ENCODE measurements at places on chromosomes 5 and 9.

DNA sequence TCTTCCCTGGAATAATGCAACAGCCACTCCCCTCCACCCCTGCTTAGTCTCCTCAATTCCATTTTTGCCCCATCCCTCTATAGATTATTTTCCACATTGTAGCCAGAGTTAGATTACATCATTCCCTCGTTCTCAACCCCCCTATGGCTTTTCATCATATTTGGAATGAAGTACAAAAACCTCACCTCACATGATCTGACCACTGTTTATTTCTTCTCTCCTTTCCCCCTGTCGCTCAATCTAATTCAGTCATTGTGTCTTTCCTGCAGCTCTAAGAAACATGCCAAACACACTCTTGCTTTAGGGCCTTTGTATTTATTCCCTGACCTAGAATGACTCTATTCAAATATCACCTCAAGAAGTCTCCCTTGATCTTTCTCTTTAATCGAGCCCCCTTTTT lies 22.6 kb upstream of the HK3 start:
- no peak for DNase-seq

DNA sequence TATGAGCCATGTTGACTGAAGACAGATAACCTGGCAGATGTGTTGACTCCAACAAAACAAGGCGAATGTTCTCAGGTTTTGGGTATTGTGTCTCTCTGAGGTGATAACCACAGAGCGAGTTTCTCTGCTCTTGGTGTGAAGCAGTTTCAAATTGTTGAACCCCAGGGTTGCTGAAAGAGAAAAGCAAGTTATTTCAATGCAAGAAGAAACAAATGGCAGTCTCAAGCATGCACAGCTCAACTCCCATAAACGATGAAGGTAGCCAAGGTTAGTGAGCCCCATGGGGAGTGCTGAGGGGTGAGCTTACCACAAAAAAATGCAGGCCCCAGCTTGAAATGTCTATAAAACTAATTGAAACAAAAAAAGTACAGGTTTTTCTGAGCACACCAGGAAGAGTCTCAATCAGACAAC lies 220.8 kb upstream of the DAPK1 start:
- no peak for DNase-seq

DNA sequence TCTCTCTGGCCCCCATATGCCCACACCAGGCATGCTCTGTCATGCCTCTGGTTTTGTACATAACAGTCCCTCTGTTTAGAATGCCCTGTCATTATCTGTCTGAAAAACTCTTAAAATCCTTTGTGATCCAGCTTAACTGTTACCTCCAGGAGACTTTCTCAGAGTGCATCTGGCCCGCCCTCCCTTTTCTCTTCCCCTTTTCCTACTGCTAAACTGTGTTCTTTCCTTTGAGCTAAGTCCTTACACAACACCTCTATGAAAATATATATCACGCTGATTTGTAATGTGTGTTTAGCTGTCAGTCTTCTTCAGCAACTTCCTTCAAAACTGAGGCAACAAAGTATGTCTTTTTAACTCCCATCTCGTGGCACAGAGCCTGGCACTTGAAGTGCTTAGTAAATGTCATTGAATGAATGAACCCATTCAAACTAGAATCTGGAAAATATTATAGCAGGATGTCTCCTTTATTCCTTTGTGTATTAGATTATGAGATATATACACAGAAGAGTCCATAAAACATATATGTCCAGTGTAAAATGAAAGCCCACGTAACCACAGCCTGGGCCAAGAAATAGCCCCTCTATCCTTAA lies 166.2 kb upstream of the KLF9 start:
- DNase-seq: no peak

DNA sequence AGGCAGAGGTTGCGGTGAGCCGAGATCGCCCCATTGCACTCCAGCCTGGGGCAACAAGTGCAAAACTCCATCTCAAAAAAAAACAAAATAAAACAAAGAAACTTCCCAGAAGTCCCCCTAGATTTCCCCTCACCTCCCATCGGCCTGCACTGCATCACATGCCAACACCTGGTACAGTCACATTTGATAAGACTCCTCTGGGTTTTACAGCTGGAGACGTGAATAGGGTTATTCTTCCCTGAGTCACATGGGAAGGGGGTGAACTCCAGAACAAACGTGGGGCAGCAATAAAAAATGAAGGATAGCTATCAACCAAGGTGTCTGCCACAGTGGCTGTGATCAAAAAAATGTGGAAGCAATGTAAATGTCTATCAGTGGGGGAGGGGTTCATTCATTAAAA lies 26.0 kb downstream of the SPRY4 start:
- DNase-seq: peak; percentile 60

DNA sequence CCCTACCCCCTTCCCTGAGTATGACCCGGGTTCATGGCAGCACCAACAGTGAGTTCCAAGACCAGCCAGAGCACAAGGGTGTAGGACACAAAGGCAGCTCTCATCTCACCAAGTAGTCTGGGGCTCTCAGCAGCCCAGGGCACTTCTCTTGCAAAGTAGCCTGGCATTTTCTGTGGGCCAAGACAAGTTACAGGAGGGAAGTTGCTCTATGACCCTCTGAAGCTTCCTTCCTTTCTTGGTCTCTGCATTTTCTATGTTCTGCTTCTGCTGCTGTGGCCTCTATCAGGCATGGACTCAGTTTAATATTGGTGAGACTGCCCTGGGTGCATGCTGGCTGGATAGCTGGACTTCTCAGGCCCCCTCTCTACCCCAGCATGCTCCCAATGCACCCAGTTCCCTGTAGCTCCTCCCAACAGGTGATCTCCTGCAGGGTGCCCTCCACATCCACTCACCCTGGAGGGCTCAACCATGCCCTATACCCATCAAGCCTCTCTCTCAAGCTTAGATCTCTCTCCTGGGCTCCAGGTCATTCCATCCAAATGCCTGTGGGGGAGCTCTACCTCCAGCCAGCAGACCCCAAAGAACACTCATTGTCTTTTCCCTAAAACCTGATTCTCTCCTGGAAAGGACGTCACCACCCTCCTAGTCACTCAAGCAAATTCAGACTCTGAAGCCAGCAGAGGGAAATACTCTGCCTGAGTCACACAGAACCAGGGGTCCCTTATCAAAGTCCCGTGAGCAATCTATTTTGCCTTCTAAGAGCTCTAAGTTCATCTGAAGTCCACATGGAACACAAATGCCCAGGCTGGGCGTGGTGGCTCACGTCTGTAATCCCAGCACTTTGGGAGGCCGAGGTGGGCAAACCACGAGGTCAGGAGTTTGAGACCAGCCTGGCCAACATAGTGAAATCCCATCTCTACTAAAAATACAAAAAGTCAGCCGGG lies 13.8 kb downstream of the TBC1D2 start:
- no peak for DNase-seq

- DNase-seq: no peak
Measured at GRCh38 chr5:669842-670395, 23.2 kb downstream of the TPPP start.

- no peak for DNase-seq
Measured at GRCh38 chr5:112647428-112647827, 90.3 kb upstream of the APC start.

GRCh38 chr5:168039566-168040248 lies 251.7 kb upstream of the WWC1 start:
- no peak for DNase-seq

DNA sequence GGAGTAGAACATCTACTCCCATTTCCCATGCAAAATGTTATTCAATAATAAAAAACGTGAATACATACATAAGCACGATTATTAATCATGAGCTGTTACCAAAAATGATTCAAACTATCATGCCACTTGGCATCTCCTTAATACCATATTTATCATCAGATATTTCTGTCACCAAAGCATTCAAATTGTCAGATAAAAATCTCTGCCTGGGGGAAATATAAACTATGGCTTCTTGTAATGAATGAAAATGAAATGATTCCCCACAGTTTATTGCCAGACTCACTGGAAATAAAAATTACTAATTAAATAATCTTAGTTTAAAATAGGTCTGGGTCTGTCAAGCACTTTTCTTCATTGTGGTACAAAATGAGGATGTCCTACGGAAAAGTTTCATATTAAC lies 265.4 kb downstream of the EDIL3 start:
- DNase-seq: no peak

DNA sequence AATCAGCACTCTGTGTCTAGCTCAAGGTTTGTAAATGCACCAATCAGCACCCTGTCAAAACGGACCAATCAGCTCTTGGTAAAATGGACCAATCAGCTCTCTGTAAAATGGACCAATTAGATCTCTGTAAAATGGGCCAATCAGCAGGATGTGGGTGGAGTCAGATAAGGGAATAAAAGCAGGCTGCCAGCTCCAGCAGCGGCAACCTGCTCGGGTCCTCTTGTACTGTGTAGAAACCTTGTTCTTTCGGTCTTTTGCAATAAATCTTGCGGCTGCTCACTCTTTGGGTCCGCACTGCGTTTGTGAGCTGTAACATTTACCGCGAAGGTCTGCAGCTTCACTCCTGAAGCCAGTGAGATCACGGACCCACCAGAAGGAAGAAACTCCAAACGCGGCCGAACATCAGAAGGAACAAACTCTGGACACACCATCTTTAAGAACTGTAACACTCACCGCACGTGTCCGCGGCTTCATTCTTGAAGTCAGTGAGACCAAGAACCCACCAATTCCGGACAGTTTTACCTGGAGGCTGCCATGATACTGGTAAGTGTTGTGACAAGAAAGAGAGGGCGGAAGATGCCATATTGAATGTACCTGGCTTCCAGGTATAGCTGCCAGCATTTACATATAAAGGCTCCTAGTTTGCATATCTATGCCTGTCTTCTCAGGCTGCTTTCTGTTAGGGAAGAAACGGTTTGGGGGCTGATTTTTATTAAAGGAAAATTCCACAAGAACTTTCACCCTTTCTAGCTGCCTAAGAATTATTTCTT lies 758.5 kb upstream of the CTNND2 start:
- no peak for DNase-seq

DNA sequence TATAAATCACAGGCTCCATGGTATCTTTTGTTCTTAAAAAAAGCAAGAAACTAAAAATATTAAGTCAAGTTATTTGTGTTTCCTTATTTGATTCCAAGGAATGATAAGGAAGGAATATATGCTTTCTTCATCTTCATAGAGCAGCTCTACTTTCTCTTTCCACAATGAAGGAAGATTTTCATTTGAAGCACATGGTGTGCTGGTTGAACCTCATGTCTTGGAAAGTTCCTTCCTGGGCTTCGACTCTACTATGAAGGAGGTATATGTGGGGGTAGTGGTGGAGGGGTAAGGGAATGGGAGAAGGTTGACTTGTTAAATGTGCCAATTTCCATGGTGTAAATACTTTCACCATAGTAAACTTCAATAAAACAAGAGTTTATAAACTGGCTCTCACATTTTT lies 698.0 kb downstream of the CETN3 start:
- no peak for DNase-seq

GRCh38 chr9:79763671-79764285 lies 192.0 kb downstream of the TLE4 start:
- DNase-seq: no peak

DNA sequence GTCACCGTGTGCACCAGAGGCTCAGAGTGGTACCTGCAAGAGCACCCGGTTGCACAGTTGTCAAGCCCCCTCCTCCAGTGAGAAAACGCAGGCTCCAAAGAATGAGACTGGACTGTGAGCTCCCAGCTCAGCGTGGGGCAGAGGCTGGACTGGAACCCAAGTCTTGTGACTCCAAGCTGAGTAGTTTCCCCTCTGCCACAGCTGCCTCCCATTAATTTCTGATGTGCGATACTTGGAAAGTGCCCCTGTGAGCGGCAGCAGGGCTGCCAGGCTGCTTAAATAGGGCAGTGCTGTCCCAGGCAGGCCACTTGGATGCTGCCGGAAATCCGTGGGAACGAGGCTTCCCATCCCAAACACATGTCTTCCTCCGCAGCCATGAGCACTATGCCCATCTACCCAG lies 62.2 kb upstream of the ANGPTL2 start:
- no peak for DNase-seq

DNA sequence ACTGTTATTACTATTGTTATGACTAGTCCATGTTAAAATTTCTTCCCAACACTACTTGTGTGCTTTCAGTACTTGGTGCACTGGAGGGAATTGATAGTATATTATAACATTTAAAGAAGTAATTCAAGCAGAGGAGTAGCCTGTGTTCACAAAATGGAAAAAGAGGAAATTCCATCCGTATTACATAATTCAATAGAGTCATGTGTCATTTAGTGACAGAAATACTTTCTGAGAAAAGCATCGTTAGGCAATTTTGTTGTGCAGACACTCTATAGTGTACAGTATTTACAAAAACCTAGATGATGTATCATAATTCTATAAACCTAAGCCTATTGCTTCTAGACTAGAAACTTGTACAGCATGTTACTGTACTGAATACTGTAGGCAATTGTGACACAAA lies 78.3 kb upstream of the PCSK5 start:
- no peak for DNase-seq

DNA sequence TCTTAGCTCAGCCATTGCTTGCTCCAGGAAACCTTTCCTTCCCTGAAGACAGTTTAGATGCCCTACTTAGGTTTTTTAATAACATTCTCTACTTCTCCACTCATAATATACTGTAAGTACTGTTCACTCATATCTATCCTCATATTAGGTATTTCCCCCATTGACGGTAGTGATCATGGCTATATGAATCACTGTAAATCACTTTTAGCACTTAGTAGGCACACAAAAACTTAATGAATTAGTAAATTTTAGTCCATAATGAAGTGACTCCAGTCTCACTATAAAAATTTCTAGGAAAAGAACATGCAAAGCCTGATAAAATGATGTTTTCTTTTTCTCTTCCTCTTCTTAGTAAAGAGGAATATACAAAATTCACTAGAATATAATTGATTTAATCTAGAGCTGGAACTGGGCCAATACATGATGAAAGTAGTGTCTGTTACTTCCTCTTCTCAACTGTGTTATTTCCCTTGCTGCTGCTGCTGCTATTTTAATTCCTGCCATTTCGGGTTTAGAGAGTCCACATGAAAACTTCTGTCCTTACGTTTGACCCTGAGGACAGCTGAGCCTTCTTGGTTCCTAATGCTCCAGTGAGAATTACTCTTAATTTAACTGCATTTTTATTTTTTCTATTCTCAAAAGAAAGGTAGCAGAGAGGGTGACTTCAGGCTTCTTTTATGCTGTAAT lies 73.5 kb downstream of the LNPEP start:
- no peak for DNase-seq

- DNase-seq: no peak
Measured at GRCh38 chr5:82748688-82749460, 328.3 kb downstream of the TMEM167A start.

GRCh38 chr5:119630752-119631440 lies 1.5 kb downstream of the FAM170A start:
- DNase-seq: no peak

DNA sequence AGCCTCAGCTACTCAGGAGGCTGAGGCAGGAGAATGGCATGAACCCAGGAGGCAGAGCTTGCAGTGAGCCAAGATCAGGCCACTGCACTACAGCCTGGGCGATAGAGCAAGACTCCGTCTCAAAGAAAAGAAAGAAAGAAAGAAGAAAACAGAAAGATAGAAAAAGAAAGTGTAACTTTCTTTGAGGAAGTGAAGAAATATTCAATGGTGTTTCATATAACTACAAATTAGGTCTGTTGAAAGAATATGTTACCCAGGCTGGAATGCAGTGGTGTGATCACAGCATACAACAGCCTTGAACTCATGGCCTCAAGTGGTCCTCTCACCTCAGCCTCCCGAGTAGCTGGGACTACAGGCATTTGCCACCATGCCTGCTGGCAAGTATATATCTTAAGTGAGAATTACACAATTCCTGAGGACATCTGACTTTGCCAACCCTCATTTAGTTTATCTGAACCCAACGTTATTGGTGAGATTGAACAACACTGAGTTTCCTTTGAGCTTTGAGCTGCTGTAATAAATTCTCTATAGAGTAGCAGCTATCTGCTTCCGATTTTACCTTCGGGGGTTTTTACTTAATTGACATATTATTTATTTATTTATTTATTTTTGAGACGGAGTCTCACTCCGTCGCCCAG lies 2.0 kb upstream of the FAF2 start:
- DNase-seq: no peak

- DNase-seq: peak; percentile 2
Measured at GRCh38 chr5:6718718-6719117, 5.5 kb downstream of the TENT4A start.
